Cortex of kidney (tissue), 1 donor: ENCODE measurements at places on chromosomes 7 and 10.

- no peak for DNase-seq
These were observed 363.9 kb downstream of the MALRD1 start for GRCh38 chr10:19412531-19412930.

- DNase-seq, result no peak
These were observed 73.1 kb upstream of the HECW1 start for GRCh38 chr7:43039346-43039745.

DNA sequence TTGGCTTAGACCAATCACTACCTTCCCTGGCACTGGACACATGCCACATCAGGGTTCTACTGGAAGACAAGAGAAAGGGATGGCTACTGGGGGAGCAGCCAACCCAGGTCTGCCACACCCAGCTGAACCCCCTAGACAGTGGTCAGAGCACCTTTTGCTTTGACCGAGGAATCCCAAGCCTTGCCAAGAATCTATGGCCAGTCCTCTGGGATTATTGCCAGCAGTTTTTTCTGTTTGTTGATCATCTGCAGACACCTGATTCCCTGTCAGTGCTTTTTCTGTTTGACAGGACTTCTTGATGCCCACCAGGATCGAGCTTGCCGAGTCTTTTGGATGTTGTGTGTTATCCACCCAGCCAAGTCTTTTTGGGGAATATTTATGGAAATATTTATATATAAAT, 476.2 kb upstream of the GALNT17 start:
- no peak for DNase-seq

- DNase-seq, result no peak
These were observed 32.6 kb upstream of the GIMAP8 start for GRCh38 chr7:150417863-150418262.

DNA sequence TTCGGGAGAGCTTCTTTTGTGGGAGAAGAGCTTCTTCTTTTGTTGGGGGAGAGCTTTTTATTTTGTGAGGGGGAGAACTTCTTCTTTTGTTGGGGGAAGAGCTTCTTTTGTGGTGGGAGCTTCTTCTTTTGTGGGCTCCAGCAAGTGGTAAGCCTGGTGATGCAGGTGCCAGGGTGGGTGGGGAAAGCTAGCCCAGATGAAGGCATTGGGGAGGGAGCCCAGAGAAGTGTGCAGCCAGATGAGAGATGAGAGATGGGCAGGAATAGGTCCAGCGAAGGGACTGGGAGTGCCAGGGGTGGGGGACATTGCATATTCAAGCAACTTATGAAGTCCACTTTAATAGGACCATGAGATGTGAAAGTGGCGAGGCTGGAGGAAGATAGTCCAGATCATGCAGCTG, 9.7 kb downstream of the ADRA2A start:
- no peak for DNase-seq

DNA sequence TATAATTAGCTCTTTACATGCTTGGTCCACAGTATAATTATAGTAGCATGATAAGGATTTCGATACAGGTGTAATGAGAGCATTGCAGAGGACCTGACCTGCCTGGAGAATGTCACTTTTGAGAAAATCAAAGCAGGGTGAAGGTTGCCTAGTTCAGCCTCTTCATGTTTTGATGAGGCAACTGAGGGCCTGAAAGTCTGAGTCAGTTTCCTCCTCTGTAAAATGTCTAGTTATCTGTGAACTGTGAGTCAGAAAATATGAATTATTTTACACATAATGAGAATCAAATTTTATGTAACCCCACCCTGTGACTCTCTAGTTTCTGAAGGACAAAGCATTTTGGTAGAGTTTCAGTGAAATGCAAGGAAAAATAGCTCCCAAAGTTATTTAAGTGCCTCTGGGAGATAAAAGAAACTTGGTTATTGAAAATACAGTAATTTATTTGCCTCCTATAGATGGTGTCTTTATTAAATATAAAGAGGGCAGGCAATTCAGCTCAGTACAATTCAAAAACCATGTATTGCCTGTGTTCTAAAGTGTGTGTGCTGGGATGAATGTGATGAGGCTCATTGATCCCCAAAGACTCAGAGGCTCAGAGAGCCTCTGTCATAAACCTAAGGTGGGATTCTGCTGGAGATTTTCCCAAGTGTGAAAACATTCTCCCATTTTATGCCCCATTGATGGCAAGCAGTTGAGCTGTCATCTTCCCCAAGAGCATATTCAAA, 37.3 kb upstream of the SAMD9L start:
- DNase-seq, result no peak

GRCh38 chr7:38506004-38506403, 125.2 kb downstream of the AMPH start:
- no peak for DNase-seq
